ENCODE measurements at places on chromosomes 3 and 15.

DNA sequence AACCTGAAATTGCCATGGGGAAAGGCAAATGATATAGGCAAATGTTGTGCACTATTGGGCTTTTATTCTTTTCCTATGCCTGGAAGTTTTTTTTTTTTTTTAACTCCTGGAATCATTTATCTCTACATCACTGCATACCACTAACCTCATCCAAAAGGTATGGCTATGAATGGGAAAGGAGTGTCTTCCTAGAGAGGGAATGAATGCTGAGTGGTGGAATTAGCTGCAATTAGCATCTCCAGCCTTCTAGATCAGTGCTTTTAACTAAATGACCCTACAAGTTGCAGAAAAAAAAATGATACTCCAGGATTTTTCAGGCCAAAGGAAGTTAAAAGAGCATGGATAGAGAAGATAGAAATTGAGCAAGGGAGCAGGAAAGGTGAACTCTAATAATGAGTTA lies 429.8 kb upstream of the PDZRN3 start:
- DNase-seq, result no peak

DNA sequence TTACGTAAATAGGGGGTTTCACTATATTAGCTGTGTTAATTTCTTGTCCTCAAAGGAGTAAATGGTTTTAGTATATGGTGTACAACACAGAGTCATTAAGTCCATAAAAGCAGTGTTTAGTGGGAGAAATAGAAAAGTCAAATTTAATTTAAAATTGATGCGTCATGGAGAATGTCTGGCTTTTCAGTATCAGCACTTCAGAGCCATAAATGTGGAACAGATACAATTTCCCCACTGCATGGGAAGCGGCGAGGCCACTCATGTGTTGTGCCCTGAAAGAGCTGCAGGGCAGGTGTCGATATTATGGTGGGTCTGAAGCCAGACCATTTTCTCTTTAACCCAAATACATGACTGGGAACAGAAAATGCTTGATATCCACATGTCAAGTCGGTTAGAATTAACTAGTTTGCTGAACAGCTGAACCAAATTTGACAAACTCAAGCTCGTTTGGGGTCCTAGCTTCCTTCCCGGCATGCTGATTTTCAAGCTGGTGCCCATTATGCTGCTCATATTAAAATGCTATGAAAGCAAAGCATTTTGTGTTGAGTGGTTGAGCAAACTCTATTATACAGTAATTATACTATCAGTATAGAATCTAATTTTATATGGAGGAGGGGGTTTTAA lies 364.6 kb upstream of the TBL1XR1 start:
- DNase-seq, result no peak

GRCh38 chr3:37240170-37240945 lies 66.0 kb upstream of the LRRFIP2 start:
- DNase-seq, result no peak

- DNase-seq, result no peak
Measured at GRCh38 chr15:59453474-59454215, 15.7 kb downstream of the FAM81A start.

DNA sequence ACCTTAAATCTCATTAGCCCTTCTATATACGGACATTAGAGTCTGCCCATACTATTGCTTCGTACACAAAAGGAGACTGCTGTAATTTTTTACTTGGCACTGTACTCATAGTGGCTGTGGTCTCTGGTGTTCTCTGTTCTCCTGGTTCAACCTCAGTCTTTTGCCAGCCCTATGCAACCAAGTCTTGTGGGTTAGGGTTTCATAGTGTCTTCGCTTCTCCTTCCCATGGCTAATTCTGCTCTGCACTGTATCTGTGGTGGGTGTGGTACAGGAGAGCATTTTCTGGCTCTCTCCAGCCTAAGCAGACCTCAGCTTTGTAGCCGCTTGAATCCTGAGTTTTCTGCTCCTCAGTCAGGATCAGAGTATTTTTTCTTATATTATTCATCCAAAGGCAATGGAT lies 981.2 kb downstream of the SQOR start:
- no peak for DNase-seq

GRCh38 chr3:59245859-59246501 lies 196.2 kb upstream of the CFAP20DC start:
- DNase-seq, result no peak

DNA sequence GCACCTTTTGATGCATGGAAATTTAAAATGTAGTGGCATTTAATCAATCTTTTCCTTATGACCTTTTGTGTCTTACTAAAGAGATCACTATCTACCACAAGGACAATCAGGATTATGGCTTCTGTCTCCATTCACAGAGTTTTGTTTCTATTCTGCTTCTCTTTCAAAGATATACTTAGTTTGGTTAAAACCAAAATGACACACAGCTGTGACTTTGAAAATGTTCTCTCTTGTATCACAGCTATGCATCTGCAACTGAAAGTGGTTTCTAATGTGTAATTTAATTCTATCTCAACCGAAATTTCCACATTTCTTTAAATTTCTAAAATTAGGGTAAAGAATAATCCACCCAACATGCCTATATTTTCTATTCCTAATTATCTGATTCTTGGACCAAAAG lies 27.7 kb downstream of the HLTF start:
- no peak for DNase-seq

DNA sequence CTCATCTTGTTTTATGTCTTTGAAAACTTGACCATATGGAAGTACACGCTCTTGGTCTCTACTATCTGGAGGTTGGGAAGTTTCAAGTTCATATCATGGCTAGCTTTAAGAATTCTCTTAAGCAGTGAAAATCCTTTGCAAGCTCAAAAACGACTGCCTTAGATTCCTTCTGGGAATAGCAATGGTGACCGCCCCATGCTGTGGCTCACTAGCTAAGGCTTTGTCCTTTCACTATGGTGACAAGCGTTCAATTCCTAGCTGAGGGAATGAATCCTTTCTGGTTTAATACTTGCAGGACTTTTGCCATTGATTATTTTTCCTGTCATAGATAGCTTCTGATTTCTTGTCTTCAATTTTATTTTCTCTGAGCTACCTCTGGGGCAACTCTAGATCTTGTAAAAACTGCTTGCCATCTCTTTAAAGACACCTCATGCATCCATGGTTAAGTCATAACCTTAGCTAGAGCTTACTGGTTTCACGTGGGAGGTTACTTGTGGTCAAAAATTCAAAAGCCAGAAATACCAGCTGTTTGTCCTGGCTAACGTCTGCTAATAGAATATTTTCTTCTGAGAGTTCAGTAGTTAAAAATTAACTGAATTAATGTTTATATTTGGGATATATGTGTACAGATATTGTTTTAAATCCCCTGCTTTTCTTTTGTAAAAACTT lies 673.4 kb upstream of the CBLB start:
- DNase-seq, result no peak

DNA sequence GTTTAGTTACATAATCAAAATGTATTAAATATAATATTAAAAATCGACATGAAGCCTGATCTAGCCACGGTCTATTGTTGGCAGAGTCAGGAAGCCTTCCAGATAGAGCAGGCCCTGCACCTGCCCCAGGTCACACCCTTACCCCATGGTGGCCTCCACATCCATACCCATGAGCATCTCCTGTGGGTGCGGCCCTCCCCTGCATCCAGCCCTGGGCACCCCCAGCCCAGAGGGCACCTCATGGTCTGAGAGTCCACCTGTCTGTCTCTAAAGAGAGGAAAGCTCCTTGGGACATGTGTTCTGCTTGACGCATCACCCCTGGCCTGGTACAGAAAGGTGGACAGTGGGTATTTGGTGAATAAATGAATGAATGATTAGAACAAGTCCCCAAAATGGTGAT lies 37.2 kb upstream of the CSPG4 start:
- DNase-seq, result no peak

DNA sequence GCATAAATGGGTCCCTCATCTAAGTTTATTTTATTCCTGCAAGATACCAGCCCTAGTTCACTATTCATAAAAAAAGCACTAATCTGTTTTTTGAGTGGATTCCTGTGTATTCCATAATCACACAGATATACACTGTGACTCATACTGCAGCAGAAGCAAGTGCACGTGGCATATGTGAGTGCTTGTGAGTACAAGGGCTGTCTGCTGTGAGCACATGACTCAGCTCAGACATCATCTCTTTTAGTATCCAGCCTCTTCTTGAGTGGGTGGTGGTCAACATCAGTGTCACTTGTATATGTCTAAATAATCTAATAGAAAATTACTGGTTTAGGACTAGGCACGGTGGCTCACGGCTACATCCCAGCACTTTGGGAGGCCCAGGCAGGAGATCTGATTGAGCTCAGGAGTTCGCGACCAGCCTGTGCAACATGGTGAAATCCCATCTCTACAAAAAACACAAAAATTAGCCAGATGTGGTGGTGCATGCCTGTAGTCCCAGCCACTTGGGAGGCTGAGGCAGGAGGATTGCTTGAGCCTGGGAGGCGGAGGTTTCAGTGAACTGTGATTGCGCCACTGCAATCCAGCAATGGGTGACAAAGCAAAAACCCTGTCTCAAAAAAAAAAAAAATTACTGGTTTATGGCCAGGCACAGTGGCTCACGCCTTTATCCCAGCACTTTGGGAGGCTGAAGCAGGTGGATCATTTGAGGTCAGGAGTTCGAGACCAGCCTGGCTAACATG lies 49.8 kb downstream of the NIPA2 start:
- DNase-seq, result no peak

DNA sequence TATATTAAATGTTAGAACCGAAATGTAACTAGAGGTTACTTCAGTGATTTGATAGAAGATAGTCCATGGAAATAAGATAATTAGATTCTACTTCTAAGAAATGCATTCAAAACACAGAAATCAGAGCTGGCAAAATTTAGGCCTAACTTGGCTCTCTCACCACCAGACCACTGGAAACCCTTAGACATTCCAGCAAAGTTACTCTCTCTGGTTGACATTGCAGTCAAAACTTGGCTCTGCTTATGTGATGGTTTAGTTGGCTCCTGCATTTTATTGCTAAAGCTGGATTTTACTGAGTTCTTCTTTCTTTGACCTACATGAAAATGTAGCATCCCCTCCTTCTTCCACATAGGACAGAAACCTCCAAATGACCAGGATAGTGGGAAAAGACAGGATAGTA lies 35.4 kb upstream of the CBLB start:
- no peak for DNase-seq

GRCh38 chr3:169604568-169604967 lies 58.9 kb downstream of the MECOM start:
- no peak for DNase-seq

DNA sequence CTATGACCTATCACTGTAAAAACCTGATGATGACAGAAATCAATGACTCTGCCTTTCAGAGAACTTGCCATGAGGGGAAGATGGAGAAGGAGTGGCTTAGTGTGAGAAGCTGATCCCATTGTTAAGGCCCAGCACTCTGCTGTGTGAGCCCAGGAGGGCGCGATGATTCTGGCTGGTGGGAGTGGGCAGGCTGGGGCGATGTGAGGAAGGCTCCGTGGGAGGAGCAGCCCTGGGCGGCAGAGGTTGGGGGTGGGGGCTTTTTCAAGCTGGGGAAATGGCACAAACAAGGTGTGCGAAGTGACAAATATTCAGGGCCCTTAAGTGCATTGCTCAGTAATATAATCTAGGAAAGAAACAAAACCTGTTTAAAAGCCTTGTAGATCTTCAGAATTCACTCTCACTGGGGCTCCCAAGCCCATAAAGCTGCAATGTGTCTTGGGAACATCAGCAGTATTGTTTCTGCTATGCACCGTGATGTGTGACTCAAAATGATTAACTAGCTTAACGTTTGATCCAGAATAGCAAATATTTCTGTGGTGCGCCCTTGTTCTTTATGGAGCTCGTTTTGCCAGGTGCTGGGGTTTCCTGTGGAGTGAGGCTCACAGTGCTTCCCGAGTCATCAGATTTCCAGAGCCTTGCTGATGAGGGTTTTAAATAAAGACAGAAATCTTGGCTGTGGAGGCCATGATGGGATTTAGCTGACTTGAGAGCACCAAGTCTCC lies 141.0 kb downstream of the CHDH start:
- DNase-seq, result no peak
